ENCODE measurements at places on chromosomes 16 and 17.

DNA sequence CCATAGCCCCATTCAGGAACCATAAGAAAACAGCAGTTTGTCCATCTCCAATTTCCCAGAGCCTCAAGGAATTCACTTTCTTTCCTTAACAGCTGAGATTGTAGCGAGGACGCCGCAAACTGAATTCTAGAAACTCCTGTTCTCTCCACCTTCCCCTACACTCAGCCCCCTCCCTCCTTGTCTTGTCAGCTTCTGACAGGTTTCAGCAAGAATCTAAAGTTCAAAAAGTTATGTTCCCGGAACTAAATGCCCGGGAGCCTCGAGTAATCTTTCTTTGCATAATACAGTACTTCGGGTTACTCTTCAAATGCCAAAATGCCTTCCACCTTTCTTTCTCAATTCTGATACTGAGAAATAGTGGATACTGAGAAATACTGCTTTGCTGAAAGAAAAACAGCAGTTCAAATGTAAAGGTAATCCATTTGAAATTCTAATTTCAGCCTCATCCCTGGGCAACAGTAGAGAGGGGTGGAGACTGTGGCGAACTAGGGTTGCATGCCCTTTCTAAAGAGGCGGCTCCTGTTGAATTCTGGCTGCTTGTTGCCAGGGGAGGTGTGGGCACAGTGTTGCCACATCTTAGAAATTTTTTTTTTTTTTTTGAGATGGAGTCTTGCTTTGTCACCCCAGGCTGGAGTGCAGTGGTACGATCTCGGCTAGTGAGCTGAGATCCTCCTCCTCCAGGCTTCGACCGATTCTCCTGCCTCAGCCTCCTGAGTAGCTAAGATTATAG is 63.5 kb upstream of the USP7 start:
- no peak for DNase-seq

DNA sequence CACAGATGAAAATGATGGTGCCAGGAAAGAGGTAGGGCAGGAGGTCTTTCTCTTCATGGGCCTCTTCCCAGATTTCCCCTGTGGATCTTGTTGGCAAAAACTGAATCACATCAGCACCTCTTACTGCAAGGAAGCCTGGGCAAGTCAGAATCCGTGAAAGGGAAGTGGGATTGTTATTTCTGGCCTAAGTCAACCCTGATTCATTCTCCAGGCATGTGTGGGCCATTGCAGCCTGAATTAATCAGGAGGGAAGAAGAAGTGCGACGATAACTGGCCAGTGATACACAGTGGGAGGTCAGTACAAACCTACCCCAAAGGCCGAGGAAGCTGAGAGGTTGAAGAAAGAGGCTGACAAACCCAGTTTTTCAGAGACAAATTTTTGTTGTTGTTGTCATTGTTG is 17.9 kb upstream of the NSMCE1 start:
- DNase-seq, result no peak

GRCh38 chr16:48608871-48609651 is 919 bp downstream of the N4BP1 start:
- DNase-seq, result no peak

GRCh38 chr16:85898521-85899442 is at the start of gene IRF8:
TSS of gene IRF8 (plus strand) at chr16:85899162. CDS start at chr16:85903016, 3,854 bp downstream.
- no peak for DNase-seq

- peak; percentile 63 for DNase-seq
Measured at GRCh38 chr16:31253642-31254045, 6.1 kb upstream of the ITGAM start.

DNA sequence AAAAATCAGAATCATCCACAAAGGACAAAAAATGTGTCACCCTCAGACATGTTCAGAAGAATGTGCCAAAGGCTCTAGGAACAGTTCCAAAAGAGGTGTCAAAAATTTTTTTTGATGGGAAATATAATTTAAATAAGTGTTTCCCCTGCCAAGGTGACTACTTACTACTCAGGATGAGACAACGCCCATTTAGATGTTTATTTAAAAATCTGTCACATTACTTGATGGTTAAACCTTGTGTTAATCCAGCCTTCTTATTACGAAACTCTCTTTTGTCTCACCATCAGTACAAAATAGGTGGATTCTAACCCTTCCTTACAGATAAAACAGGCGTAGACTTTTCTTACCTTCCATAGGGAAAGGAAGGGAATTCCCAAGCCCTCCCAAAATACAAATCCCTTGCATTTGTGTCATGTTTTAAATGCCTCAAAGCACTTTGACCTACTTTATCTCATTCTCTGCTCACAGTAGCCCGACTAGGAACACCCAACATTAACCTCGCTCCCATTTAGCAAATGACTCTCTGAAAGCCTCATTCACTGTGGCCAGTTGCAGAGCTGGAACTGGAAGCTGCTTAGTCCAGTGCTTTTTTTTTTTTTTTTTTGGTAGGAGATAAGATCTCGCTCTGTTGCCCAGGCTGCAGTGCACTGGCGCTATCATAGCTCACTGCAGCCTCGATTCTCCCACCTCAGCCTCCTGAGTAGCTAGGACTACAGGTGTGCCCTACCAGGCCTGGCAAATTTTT is 5.8 kb upstream of the GNA13 start:
- no peak for DNase-seq

DNA sequence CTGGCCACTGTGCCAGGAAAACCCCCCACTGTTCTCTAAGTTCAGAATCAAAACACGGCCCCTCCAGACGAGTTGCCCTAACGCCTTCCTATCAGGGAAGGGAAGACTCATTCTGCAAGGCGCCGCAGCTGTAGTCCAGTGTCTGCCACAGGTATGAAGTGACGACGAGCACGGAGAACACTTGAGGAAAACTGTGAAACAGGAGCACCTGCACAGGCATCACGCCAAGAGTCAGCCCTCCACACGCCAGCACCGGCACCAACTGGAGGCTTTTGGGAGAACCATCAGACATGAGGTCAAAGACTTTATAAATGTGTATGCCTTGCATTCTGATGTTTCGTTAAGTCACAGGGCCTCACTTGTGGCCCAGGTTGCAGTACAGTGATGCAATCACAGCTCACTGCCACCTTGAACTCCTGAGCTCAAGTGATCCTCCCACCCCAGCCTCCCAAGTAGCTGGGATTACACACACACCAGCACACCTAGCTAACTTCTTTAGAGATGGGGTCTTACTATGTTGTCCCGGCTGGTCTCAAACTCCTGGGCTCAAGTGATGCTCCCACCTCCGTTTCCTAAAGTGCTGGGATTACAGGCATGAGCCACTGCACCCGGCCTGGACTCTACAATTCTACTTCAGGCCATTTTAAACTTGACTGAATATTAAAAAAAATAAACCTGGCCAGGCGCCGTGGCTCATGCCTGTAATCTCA is 22.9 kb downstream of the KLHDC4 start:
- no peak for DNase-seq

DNA sequence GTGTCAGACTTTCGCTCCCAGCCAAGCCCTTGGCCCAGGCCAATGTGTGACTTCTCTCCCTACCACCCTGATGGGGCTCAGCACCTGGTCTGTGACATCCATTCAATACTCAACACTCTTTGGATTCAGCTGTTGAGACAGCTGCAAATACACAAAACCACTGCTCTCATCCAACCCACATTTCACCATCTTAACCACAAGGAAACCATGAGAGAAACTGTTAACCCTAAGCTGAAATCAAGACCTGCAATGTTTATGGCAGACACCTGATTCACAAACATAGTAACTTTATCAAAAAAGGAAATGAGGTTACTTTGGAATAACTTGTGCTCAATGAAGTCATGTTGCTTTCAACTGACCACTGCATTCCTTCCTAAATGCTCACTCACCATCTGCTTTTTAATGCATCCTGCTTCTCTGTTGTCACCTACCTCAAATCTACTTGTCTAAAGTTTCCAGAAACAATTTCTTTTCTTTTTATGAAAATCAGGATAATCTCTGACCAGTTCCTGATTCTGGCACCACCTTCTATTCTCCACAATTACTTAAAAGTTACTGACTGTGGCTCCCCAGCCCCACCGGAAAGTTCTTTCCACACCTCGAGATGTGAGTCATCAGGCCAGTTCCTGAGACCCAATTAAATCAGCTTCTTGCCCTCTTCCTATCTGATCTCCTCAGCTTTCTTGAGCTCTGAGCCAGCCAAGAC is 88.2 kb downstream of the NOG start:
- DNase-seq, result peak; percentile 40

GRCh38 chr16:87409781-87410180 is 17.6 kb downstream of the MAP1LC3B start:
- no peak for DNase-seq

All from GDM1 (cell line).